ENCODE measurements at places on chromosomes 11 and 22.

- DNase-seq, result no peak
These were observed 68.4 kb downstream of the MYEOV start for GRCh38 chr11:69362315-69362714.

GRCh38 chr11:130340671-130341319, 26.1 kb upstream of the ZBTB44 start:
- peak; percentile 10 for DNase-seq

DNA sequence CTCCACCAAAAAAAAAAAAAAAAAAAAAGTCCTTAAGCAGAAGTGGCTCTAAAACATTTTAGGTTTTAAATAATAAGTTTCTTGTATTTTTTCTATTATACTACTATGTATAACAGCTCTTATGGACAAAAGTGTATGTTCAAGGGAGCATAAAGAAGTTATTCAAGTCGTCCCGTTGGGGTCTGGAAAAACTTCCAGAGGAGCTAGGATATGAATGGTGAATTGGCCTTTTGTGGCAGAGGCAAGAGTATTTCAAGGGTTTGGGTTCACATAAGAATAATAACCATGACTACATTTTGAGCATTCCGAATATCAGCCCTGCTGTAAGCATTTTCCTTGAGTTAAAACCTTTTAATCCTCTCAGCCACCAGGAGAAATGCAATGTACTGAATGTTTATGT, 50.6 kb upstream of the ARHGAP42 start:
- DNase-seq, result no peak

DNA sequence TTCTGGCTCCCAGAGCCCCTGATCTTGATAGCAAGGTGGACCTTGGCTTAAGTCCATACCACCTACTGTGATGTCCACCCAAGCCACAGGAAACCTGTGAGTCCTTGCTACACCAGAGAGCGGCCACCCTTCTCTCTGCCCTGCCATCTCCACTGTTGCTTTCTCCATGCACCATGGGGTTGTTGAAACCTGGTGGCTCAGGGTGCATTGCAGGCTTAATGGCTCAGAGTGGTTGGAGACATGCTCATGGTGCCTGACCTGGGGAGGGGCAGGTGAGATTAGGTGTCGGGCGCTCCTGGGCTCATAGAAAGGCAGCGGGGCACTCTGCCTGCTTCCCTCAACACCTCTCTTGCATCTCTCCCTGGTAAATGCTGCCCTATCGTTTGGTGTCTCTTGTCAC, 25.0 kb upstream of the CACNG2 start:
- no peak for DNase-seq

DNA sequence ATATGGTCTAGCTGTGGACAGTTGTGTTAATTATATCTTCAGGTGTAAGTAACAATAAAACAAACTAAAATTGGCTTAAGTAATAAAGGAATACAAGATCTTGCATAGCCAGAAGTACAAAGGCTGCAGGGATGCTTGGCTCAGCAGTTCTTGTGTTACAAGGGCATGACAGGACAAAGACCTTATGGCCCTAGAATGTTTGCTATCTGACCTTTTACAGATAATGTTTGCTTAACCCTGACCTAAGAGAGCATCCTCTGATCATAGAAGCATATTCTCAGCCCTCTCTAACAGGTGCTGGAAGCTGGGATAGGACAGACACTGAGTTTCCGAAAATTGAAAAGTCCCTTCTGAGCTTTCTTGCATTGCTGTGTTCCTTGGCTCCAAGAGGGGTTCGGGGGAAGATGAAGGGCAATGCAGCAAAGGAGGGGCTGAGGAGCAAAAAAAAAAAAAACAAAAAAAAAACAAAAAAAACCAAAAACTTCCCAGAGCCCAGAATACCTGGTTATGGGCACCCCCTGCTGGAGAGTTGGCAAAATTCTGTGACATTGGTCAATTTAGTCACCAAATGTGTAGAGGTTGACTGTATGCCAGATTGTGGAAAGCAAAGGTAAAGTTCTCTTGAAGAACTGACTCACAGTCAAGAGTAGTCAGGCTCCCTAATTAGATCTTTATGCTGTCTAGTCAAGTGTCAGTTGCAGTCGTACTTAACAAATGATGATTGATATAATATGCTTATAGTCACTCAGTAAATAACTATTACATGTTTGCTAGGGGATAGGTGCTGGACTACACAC, 10.4 kb upstream of the HIKESHI start:
- DNase-seq, result peak; percentile 36

DNA sequence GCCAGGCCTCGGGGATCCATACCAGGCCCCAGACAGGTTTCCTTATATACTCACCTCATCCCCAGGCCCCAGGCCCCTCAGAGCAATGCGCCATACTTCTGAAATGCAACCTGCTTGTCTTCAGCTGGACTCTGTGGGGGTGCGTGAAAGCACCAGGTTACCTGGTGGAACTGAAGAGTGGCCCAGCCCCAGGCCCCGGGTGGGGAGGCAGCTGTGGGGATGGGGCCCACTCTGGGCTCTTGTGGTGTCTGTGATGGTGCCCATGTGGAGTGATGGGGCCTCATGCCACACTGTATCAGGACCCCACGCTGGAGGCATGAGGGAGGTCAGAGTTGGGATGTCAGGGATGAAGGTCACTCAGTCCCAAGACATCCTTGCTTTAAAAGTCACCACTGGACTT, 999.0 kb downstream of the BRD1 start:
- no peak for DNase-seq

DNA sequence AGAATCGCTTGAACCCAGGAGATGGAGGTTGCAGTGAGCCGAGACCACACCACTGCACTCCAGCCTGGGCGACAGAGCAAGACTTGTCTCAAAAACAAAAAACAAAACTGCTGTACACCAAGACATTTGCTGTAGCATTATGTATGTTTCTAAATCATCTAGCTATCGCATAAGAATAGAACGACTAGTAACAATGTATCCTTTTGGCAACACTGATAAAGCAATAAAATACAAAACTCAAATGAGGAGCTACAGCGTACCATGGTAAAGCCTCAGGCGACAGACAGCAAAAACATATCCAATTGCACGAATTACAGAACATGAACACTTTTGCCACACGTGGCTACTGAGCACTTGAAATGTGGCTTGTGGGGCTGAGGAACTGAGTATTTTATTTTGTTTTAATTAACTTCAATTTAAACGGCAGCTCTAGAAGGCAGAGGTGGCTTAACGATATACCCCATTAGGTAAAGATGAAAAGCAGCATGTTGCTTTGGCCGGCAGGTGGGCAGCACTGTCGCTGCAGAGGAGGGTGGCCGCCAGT, 2.3 kb downstream of the TUBGCP6 start:
- DNase-seq, result no peak

DNA sequence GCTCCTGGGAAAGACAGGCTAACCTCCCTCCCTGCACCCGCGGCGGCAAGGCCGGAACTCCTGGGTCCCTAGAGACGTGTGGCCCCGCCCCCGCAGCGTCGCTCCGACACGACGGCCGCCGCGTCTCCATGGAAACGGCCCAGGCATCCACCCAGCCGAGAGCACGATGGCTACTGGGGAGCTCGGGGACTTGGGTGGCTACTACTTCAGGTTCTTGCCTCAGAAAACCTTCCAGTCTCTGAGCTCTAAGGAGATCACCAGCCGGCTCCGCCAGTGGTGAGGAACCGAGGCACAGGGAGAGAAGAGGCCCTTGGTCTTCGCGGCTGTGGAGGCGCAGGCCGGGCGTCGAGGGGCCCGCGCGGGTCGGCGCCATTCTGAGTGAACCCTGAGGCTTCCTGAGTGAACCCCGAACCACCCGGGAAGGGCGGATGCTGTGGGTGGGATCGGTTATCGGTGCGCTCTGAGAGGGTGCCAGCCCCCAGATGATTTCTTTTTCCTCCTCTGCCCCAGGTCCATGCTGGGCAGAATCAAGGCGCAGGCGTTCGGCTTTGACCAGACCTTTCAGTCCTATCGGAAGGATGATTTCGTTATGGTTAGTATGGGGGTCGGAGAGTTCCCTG, at the start of gene CFAP300:
Gene CFAP300 (plus strand): TSS at position 133 of the 620 bp plus-strand sequence. CDS start 34 bp downstream, at position 167.
- peak; percentile 3 for DNase-seq

- no peak for DNase-seq
These were observed 15.2 kb downstream of the PRR33 start for GRCh38 chr11:1876361-1877063.

GRCh38 chr22:40023341-40023841, 28.6 kb downstream of the FAM83F start:
- DNase-seq, result no peak

DNA sequence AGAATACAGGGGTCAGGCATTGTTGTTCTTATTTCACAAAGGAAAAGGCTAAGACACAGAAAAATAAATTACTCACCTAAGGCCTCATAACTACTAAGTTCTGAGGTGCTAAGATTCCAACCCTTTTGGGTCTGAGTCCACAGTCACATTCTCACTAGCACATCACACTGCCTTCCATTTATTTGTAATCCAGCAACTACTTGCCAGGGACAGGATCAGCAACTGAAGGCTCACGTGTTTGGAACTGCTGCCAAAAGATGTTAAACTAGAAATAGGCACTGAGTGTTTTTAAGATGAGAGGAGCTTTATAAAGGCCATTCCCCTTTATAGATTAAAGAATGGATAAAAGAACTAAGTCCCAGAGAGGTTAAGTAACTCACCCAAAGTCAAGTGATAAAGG, 58.0 kb downstream of the CADM1 start:
- DNase-seq, result no peak

DNA sequence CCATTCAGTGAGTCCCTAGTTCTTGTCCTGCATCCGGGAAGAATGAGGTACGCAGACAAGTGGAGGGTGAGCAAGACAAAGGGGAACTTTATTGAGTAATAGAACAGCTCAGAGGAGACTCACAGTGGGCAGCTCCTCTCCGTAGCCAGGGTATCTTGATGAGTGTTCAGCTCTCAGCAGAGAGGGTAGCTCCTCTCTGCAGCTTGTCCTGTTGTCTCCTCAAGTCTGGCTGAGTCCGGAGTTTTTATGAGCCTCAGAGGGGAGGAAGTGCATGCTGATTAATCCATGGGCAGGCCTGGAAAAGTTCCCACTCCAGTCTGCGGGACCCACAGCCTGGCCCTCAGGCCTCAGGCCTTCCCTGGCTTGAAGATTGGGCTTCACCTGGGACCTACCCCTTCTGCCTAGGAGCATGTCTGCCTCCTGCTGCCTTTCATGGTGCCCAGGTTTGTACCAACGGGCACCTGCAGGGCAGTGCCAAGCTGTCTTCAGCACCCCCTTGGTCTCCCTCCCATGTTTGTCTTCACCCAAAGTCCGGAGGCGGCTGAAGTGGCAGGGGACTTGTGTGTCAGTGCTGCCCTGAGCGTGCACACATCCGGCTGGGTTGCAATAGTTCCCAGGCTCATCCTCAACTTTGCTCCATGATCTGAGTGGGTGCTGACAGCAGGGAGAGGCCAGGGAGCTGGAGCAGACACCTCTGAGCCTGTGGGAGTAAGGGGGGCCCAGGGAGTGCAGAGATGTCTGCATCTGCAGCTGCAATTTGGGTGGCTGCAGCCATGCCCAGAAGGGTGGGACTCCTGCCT, 134.2 kb downstream of the LDLRAD3 start:
- no peak for DNase-seq

- no peak for DNase-seq
These were observed 12.9 kb downstream of the USP28 start for GRCh38 chr11:113862435-113862834.

DNA sequence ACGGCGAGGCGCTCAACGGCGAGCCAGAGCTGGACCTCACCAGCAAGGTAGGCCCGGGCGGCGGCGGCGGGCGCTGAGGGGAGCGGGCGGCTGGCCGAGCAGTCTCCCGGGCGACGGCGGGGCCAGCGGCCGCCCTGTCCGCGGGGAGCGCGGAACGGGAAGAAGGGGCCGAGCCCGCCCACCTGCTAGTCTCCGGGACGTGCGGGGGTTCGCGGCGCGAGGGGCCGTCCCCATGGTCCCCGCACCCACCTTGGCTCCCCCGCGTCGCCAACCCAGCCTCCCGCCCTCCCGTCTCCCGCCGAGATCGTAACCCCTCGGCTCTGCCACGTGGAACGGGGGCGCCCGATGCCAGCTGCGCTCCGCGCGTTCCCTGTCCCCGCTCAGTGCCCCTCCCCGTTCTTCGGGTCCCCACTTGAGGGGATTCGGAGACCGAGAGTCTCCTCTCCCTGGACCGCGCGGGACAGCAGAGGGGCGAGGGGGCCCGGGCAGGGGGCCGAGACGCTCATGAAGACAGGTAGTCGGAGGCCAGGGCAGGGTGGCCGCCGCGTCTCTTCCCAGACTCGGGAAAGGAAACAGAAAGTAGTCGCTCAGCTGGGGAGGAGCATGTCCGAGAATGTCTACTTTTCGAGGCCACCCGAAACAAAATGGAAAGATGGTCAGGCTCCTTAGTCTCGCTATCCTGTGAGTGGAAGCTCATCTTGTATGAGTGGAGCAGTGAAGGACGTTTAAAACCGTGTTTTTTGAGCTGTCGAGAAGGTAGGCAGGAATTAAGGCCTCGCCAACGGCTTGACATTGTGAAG, 557 bp downstream of the GTPBP1 start:
- peak; percentile 32 for DNase-seq

- no peak for DNase-seq
These were observed 122.5 kb downstream of the KCNQ1OT1 start for GRCh38 chr11:2577031-2577990.

- no peak for DNase-seq
These were observed 125.0 kb upstream of the NARS2 start for GRCh38 chr11:78699609-78700135.

GRCh38 chr11:116580799-116581198, 192.0 kb downstream of the BUD13 start:
- no peak for DNase-seq

GRCh38 chr22:34880662-34881061, 185.3 kb upstream of the ISX start:
- DNase-seq, result no peak

- no peak for DNase-seq
These were observed 12.8 kb downstream of the CAPN1 start for GRCh38 chr11:65194564-65194963.

DNA sequence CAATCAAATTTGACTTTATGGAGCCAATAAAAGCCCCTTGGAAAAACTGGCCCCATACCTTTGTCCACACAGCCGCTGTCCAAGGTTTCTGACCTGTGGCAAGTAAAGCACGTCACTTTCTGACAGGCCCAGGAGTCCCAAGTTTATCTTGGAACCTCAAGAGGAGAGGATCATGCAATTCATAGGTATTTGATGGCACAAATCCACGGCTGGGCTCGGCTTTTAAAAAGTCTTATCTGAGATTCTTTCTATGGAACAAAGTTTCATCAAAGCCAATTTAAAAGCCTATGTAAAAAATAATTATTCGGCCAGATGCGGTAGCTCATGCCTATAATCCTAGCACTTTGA, 13.6 kb downstream of the TMEM138 start:
- DNase-seq, result no peak

- no peak for DNase-seq
These were observed 26.5 kb downstream of the ARHGAP1 start for GRCh38 chr11:46673713-46674462.

- no peak for DNase-seq
These were observed 25.1 kb downstream of the TSG101 start for GRCh38 chr11:18501629-18502028.

GRCh38 chr11:70637949-70638583, 239.7 kb downstream of the CTTN start:
- no peak for DNase-seq

- DNase-seq, result no peak
These were observed 15.7 kb upstream of the KCTD14 start for GRCh38 chr11:78038697-78039313.

DNA sequence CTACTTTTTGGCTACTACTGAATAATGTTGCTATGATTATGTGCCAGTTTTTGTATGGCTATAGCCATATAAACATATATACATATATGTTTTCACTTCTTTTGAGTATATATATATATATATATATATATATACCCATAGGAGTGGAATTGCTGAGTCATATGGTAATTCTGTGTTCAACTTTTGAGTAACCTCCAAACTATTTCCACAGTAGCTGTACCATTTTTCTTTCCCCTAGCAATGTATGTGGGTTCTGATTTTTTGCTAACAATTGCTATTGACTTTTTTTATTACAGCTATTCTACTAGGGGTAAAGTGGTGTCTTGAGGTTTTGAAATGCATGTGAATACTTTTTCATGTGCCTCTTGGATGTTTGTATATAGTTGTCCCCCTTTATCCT, 30.4 kb downstream of the CBL start:
- DNase-seq, result no peak
